HCT116 (cell line): ENCODE measurements at places on chromosomes 1 and 21.
A peak's percentile ranks its signal among the peaks of the same experiment; 100 is the strongest.

DNA sequence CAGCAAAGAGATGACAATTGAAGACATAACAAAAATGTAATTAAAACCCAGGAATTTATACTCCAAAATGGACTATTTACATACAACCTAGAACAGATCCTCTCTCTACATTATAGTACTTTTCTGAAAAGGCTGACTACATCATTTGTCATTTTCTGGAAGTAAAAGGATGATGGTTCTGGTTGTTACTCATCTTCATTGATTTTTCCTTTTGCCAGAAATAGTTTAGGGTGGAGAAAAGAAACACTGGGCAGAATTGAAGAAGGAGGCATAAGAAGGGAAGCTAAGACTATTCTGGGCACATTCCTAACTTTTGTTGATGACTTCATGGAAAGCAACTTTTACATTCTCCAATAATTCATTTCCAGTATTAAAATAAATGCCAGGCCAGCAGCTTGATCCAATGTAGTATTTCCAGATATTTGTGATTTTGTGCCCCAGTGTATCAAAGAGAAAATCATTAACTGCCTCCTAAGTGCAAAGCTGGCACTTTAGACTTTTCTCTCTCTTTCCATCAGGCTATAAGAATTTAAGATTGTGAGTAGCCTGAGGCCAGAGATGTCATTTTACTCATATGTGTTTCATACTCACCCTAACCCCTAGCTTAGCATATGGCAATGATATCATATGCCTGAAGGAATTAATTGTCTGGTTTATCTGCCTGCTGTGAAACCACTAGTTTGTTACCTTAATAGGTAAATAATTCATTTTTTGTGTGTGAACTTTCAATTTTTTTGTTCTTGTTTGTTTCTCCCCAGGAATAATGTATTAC is 369.5 kb upstream of the LYPLAL1 start:
- peak; percentile 24 for DNase-seq

DNA sequence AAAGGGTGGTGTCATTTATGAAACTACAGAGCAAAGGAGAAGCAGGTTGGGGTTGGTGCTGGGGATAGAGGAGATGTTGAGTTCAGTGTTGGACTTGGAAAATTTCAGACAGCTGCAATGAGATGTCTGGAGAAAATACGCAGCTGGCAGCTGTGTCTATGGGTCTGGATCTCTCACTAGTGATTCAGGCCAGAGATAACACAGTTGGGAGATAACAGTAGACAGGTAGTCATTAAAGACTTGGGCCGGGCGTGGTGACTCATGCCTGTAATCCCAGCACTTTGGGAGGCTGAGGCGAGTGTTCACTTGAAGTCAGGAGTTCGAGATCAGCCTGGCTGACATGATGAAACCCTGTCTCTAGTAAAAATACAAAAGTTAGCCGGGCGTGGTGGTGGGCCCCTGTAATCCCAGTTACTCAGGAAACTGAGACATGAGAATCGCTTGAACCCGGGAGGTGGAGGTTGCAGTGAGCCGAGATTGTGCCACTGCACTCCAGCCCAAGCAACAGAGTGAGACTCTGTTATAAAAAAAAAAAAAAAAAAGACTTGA is 2.5 kb upstream of the TFAP2E start:
- no peak for DNase-seq

- no peak for DNase-seq
These were observed 253.9 kb upstream of the TMEM51 start for GRCh38 chr1:14899686-14900085.

DNA sequence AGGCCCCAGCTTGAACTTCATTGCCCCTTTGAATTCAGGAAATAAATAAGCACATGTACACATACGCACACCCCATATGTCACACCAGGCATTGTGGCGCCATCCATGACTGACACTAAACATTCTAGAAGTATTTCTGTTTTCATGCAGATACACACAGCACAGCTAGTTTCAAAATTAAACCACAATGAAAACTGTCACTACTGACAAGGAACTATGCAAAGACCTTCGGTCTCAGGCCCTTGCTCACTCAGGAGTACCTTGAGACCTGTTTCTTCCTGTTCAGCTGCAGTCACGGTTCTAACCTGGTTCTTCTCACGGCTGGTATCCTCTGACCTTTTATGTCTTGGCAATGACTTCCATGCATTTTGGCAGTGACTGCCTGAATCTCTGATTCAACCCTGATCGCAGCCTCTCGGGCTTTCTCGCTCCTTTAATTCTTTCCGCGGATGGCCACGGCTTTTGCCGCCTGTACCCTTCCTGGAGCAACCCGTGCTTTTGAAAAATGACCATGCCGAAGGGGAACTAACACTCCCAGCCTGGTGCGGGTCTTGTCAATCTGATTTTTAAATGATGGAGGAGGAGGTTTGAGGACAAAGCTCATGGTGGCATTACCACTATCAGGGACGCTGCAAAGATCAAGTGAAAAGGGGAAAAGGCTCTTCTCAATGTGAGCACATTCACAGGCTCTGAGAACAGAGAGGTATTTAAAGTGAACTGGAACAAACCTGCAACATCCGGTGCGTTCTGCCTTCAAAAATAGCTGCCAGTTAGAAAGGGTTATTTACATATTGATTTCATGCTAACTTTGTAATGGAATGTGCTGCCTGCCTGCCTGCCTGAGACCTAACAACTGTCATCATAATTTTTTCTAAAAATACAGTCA is 384.6 kb downstream of the RRAGC start:
- no peak for DNase-seq

- DNase-seq: no peak
These were observed 57.8 kb downstream of the CNST start for GRCh38 chr1:246624091-246624490.

DNA sequence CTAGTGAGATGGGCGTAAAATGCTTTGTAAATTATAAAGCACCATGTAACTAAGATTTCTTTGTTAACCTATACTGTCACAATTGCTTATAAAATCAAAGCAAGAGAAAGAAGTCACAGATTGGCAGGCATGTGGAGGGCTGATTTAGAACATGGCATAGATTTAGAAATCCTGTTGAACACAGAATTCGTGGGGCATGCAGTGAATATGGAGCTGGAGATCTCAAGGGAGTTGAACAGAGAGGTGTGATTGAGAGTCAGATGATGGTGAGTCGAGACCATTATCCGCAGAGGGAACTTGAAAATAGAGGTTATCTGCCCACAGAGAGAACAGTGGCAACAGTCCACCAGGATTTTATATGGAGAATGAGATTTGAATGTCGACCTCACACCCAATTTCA is 27.6 kb downstream of the PBX1 start:
- no peak for DNase-seq

DNA sequence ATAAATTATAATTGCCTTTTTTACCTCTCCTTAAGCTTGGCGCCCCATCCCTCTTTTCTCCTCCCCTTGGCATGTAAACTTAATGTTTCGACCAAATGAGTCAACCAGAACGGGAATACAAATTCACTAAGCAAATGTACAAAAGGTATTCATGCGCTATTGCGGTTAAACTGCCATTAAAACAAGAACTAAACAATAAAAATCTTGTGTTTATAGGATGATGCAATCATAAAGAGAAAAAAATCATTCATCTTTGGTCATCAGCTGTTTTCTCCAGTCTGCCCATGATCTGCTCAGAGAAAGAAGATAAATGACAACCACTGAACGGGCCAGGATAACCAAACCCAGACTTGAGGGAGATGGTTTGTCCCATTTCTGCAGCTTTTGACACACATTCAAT is 534.2 kb upstream of the PLXNA2 start:
- no peak for DNase-seq

DNA sequence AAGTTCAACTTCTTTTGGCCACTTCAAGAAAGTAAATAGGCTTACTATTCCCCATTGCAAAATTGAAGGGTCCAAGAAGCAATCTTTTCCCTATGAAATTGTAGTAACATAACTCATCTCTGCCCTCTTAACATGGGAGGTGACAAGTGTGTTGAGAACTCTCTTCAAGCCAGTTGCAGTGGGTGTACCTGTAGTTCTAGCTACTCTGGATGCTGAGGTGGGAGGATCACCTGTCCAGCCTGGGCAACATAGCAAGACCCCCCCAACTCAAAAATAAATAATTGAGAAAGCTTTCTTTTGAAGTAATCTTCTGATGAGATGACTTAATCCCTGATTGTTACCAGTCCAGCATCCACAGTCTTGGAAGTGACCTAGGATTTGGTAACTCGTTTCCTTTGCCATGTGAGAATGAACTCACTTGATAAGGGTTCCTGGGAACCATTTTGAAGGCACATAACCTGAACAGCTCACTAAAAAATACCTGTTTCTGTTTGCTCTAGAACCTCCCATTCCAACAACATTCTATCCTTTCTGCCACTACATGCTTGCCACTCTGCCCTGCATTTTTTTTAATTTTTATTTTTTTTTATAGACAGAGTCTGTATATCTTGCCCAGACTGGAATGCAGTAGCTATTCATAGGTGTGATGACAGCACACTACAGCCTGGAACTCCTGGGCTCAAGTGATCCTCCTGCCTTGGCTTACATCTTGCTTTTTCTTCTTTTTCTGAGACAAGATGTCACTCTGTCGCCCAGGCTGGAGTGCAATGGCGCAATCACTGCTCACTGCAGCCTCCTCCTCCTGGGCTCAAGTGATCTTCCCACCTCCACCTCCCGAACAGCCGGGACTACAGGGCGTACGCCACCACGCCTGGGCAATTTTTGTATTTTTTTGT is 1.4 kb upstream of the IPO9 start:
- DNase-seq: no peak

GRCh38 chr1:208681878-208682663 is 437.9 kb upstream of the PLXNA2 start:
- no peak for DNase-seq

- DNase-seq: no peak
These were observed 55.0 kb downstream of the ALG14 start for GRCh38 chr1:95017775-95018174.
